Activated T-cell treated with anti-CD3 and anti-CD28 coated beads for 48 hours (primary cell): ENCODE measurements at places on chromosomes 4 and X.

DNA sequence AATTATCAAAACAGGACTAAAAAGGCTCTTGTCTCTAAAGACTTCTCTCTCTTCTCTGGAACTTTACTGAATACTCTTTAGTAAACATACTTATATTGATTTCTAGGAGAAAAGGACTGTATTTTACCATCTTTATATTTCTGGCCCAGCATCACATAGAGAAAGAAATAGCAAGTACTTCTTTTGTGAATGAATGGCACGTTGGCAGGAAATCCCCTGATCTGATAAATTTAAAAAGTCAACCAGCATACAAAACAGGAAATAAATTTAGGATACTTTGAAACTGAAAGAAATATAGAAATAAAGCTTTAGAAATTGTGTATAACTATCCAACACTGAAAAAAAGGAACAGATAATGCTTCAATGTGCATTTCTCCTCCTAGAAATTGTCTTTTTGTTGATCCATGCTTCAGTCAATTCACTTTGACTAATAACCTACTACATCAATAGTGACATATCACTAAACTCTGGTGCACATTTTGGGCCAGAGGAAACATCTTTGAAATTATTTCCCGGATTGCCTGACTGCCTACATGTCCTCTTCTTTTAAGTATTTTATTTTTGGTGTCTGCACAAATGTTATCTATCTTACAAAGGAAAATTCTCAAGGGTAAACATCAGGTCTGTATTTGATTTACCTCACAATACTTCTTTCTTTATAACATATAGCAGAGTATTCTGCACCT is 183.5 kb upstream of the FSTL5 start:
- no peak for DNase-seq

DNA sequence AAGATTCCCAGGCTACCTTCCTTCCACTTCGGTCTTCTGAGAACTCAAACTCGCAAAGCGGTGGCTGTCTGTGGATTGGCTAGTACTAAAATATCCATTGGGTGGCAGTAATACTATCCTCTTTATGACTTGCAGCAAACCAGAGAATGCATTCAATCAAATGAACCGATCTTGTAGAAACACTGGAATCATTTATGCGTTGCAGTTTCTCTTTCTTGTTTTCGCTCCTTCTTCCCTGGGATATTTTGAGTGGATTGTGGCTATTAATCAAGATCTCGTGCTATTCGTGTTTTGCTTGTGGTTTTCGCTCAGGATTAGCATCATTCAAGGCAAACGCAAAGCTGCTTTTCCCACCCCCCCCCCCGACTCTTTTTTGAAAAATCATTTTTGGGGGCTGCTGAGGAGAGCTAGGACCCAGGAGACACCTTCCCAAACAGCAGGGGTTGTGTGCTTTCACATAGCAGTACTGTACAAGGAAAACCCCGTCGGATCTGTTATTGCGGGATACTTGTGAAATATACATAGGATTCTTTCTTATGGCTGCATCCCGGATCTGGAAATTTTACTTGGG is at the start of gene IL1RAPL1:
IL1RAPL1 (plus strand) TSS at position 466 of the 571 bp plus-strand sequence.
- DNase-seq: no peak

DNA sequence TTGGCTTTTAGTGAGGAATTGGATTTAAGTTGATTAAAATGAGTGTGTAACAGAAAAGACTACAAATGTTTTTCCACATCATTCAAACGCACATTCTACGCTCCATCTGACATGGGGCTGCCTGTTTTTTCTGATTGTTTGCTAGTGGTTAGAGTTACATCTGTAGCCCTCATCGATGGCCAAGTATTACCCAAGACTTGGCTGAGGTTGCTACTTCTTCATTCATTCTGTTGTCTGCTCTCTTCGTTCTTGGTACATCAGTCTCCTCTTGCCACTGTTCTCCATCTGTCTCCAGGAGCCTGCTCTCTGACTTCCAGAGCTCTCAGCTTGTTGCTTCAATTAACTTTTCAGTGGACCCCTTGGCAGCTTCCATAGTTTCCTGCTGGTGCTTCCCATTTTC is 1844.6 kb upstream of the TENM3 start:
- DNase-seq: no peak

DNA sequence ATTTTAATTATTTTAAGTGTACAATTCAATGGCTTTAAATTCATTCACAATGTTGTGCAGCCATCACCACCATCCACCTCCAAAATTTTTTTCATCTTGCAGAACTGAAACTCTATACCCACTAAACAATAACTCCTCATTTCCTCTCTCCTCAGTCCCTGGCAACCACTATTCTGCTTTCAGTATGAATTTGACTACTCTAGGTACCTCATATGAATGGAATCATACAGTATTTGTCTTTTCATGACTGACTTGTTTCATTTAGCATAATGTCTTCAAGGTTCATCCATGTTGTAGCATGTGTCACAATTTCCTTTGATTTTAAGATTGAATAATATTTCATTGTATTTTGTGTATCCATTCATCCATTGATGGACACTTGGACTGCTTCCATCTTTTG is 46.9 kb downstream of the KIF4A start:
- no peak for DNase-seq

GRCh38 chr4:931194-931959 is 739 bp downstream of the GAK start:
- DNase-seq: peak; percentile 15

- no peak for DNase-seq
These were observed 57.6 kb upstream of the RBPJ start for GRCh38 chr4:26263165-26263564.

DNA sequence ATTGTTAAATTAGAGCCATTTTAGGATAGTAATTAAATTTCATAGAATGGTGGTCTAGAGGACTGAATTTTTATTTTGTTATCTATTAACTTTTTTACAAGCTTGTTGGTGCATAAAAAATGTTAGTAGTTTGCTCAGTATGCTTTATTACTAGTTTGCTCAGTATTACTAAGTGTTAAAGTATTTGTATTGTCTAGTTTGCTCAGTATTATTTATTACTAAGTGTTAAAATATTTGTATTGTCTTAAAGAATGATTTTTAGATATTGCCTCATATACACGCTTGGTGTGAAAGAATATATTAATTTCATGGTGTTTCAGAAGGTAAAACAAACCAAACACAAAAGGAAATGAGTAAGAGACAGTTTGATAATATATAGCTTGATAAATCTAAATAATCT is 268.4 kb upstream of the MAGEB18 start:
- DNase-seq: no peak

- peak; percentile 55 for DNase-seq
These were observed 12.7 kb upstream of the RBBP7 start for GRCh38 chrX:16882702-16883486.

- DNase-seq: no peak
These were observed 151.0 kb downstream of the C4orf33 start for GRCh38 chr4:129246910-129247461.

GRCh38 chrX:136861877-136862276 is 18.6 kb downstream of the RBMX start:
- DNase-seq: no peak

- DNase-seq: peak; percentile 43
These were observed 260.9 kb downstream of the GLUD2 start for GRCh38 chrX:121308276-121308805.

DNA sequence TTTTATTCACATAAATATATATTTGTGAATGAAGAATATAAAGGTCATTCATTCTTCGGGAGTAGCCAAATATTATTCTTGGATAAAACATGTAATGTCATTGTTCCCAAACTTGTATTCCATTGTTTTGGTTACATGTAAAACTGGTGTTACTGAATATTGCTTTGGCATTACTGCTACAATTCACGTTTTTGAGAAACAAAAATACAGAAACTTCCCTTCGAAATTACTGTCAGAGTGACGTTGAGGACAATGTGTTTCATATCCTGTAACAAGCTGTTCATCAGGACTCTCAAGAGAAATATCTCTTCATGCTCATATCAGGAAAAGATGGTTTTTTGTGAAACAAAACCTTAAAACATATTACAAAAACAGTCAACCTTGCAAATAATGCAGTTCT is 258.9 kb upstream of the DDX53 start:
- DNase-seq: no peak

GRCh38 chr4:83342476-83342875 is 7.8 kb upstream of the HPSE start:
- DNase-seq: no peak

DNA sequence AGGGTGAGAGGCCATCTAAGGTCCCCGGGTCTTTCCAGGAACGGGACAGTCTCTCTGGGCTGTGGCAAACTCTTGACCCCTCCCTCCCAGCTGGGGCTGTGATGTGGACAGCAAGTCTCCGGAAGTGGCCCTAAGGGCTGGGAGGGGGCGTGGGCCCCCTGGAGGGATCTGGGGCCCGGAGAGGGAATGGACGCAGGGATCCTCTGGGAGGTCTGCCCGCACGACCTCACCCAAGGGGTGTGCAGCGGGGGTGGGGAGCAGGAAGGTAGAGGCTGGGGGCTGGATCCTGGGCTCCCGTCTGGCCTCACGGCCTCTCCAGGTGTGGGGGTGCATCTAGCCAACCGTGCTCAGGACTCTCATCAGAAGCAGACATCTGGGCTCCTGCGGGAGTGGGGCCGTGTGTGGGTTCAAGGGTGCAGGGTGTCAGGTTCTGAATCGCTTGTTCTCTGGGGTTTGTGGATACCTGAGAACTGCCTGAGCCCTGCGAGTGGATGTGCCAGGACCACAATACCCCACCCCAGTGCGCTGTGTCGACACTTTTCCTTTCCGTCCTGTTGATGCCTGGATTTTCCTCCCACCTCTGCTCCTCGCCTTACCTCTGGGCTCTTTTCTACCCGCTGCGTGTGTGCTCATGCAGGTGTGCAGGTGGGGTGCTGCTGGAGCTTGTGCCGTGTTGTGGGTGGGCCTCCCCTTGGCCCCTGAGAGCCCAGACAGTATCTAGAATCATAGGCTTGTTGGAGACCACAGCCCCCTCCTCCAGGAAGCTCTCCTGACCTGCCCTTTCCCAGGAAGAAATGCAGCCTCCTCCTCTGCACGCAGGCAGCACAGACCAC is 915 bp downstream of the CPZ start:
- DNase-seq: no peak

DNA sequence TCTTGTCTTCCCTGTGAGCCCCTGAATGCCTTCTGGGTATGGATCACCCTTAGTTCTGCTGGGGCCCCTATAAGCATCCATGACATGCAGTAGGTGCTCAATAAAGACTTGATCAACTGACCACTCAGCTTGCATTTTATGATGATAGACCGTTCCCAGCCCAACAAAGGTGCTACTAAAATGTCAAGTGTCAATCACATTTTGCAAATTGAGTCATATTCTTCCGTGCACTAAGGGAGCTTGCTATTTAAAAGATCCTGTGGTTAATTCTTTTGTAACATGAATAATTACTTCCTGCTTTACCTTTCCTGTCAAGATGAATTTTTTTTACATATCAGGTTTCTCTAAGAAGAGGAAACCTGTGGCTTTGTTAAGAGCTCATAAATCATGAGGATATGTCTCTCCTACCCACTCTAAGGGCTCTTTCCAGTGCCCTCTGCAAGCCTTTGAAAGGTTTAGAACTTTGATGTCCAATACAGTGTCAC is 47.6 kb downstream of the SH3KBP1 start:
- no peak for DNase-seq

DNA sequence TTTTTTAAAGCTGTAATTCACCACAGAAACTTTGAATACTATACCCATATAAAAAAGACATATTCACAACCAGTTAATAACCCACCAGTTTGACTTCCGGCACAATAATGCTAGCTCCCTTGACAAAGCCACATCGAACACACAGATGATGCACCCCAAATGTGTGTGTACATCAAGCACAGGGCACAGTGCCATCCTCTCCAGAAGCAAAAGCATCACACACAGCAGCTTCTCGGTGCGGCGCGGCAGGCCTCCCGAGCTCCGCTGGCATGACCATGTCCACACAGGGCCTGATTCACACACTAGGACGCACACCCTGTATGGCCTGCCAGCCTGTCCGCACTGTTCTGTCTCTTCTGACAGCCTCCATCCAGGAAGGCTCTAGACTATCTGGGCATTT is 88.0 kb downstream of the LEF1 start:
- peak; percentile 30 for DNase-seq

- no peak for DNase-seq
These were observed 50.2 kb upstream of the TADA2B start for GRCh38 chr4:6992728-6993677.

- no peak for DNase-seq
These were observed 160.4 kb upstream of the MAMLD1 start for GRCh38 chrX:150202641-150203247.

- DNase-seq: no peak
These were observed 75.8 kb downstream of the RS1 start for GRCh38 chrX:18596096-18596495.

- no peak for DNase-seq
These were observed 1.6 kb upstream of the ZC4H2 start for GRCh38 chrX:64977830-64978229.

GRCh38 chr4:6771229-6771671 is 11.3 kb upstream of the KIAA0232 start:
- DNase-seq: no peak

DNA sequence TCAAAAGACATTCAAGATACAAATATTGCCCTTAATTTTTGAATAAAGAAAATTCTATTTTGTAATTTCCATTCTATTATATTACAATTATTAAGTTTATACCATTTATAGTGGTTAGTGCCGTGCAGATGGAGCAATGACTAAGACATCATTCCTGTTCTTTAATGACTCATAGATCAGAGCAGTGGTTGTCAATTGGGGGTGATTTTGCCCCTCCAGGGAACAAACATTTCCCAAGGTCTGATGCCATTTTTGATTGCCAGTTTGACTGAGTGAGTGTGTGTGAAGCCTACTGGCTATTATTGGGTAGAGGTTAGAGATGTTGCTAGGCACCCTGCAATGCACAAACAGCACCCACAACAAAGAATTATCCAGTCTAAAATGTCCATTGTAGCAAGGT is 97.9 kb upstream of the DDIT4L start:
- DNase-seq: no peak

- no peak for DNase-seq
These were observed 191.8 kb upstream of the CXorf66 start for GRCh38 chrX:140157143-140157542.

GRCh38 chr4:11131491-11131890 is 297.2 kb downstream of the HS3ST1 start:
- DNase-seq: no peak

- no peak for DNase-seq
These were observed 2.8 kb upstream of the AMTN start for GRCh38 chr4:70515367-70516250.

GRCh38 chr4:80307774-80308465 is 27.6 kb upstream of the CFAP299 start:
- no peak for DNase-seq

DNA sequence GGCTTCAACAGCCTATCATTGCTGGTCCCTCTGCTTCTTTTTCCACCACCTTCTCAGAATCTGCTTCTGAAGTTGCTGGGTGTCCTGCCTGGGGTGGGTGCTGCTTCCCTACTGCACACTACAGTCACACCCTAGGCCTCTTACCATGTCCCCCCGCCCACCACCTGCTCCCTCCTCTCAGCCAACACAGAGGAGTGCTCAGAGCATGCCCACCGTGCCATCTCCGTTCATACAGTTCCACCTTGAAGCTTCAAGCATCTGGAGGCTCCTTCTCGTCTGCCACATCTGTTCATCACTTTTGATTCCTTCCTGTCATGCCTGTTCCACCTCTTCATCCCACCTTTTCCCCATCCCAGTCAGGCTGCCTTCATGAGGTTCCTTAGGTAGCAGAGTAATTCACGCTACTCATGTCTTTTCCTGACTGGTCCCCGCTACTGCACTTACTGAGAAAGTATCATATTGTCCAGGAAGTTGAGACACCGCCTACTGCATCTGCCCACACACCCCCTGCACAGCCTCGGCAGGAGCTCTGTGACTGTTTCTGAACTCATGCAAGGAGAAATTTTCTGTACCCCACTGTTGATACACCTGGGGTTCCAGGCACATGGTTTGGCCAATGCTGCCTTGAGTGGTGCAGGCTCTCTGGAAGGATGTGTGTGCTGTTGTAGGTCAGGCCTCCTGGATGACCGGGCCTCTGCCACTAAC is 39.5 kb downstream of the HADH start:
- peak; percentile 44 for DNase-seq
